Vein endothelial cell (primary cell): ENCODE measurements at places on chromosomes 6 and 20. TPM values are rescaled to one million over a fixed set of nuclear protein-coding genes. Genes with fewer than 3 reads are reported as not detected.

Gene JARID2
- 11.8 and 13.1 TPM in 2 replicates for total RNA-seq

Gene GJA10
- not detected in 2 replicates for total RNA-seq

Gene ZSCAN12
- total RNA-seq, result 3.3 and 5.3 TPM in 2 replicates

Gene OR12D3
- not detected in 2 replicates for total RNA-seq

Gene TRPC4AP
- total RNA-seq, result 105 and 132 TPM in 2 replicates

Gene MTFR2
- 2.0 and 4.8 TPM in 2 replicates for total RNA-seq

Gene PBOV1
- not detected in 2 replicates for total RNA-seq

Gene LAMA2
- total RNA-seq, result 1.6 and 2.6 TPM in 2 replicates

Gene CEP162
- 6.5 and 8.0 TPM in 2 replicates for total RNA-seq

Gene TUBB2A
- 56.8 and 69.6 TPM in 2 replicates for total RNA-seq

Gene GOPC
- total RNA-seq, result 24.8 and 29.6 TPM in 2 replicates

Gene ANKRD66
- not detected in 2 replicates for total RNA-seq

Gene IPCEF1
- total RNA-seq, result 0.96 and 2.3 TPM in 2 replicates

Gene PSORS1C1
- 4.0 and 8.5 TPM in 2 replicates for total RNA-seq

Gene KCNK16
- total RNA-seq, result not detected in 2 replicates

Gene FAM162B
- total RNA-seq, result 0.33 TPM in 1 of 2 replicates, not detected in the other

Gene POU5F1
- total RNA-seq, result not detected in 2 replicates

Gene PPP1R14C
- not detected in 2 replicates for total RNA-seq

Gene DEFB128
- total RNA-seq, result not detected in 2 replicates

Gene CRISP3
- not detected in 2 replicates for total RNA-seq
